Activated CD4-positive, alpha-beta T cell treated with anti-CD3 and anti-CD28 coated beads for 4 hours (primary cell): ENCODE measurements at places on chromosomes 2 and 18.

GRCh38 chr2:70546376-70546775 is 7.2 kb downstream of the TGFA start:
- no peak for DNase-seq

DNA sequence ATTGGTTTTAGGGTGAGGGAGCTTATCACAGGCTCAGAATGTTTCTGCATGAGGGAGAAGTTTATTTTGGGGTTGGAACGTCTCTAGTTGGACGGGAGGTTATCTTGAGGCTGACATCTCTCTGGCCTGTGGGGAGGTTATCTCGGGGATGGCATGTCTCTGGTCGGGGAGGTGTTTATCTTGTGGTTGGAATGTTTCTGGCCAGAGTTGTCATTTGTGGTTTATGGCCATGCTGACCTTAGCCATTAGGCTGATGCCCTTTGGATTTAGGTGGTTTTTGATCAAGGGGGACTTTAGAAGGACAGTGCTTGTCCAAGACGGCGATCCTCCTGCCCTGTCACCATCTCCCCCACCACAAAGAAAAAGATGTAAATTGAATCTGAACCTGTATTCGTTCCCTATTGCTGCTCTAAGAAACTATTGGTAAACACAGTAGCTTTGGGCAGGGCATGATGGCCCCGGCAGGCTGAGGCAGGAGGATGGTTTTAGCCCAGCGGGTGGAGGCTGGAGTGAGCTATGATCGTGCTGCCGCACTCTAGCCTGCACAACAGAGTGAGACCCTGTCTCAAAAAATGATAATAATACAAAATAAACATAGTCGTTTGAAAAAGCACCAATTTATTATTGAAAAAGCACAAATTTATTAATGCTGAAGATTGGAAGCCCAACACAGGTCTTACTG is 17.8 kb upstream of the MPPE1 start:
- no peak for DNase-seq

DNA sequence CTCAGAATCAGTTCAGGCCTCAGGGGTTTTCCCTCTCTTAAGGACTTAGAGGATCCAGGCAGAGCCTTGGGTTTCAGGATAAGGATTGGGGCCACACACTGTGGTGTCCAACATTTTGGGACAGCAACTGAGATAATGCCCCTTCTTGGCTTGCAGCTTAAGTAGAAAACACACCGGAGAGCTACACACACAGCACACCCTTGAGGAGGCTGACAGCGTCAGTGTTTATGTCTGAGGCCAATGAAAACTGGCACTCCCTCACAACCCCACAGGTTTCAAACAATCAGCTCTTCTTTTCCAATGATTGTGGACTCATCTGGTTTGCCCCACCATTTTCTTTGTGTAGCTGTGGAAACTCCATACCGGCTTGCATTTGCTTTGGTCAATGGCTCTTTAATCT is 257.7 kb downstream of the CDCA7 start:
- no peak for DNase-seq

DNA sequence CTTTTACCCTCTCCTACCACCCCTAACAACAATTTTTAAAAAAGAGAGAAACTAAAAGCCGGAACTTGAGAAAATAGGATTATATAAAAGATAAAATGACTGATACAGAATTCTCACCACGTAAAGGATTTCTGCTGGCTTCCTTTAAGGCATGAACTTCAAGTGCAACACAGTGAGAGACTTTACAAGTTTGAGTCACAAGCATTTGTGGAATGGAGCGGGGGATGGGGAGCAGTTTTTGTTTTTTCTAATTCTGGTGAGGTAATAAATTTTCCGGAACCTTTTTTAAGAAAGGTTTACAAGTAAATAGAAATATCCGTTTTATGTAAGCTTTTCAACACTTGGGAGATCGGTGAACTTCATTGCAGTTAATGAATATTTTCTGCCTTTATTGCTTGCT is 1.8 kb upstream of the CDH2 start:
- DNase-seq: no peak

- no peak for DNase-seq
These were observed 50.9 kb downstream of the TTN start for GRCh38 chr2:178756343-178756742.

DNA sequence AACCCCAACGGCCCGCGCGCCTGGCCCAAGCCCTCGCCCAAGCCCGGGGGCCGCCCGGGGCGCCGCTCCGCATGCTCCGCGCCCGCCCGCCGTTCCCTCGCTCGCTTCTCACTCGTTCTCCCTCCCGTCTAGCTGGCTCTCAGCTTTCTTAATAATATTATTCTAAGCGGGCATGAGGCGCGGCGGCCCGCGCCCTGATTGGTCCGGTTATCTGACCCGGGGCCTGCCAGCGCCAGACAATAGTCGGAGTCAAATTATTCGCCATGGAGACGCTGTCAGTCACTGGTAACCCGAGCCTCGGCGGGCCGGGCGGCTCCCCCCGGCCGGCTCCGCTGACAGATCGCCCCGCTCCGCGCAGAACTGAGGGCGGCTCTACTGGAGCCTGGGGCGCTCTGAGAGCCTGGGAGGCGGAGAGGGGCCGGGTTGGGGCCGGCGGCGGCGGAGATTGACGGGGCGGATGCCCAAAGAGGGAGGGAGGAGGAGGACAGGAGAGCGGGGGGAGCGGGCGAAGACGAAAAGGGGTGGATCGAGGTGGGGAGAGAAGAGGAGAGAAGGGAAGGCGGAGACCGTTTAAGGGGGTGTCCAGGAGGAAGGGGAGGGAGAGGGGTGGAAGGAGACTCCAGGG is at the start of gene SIX2:
SIX2 (minus strand) TSS at position 150 of the 625 bp plus-strand sequence. CDS start 342 bp downstream, outside the sequence.
- DNase-seq: no peak
